Fibroblast of skin of abdomen (primary cell): ENCODE measurements at places on chromosomes 13 and 19.

- no peak for DNase-seq
Observed at GRCh38 chr13:93502987-93503615, 276.5 kb downstream of the GPC6 start.

- no peak for DNase-seq
Observed at GRCh38 chr19:49247676-49248075, 77.3 kb downstream of the SLC6A16 start.

- peak; percentile 54 for DNase-seq
Observed at GRCh38 chr13:42794577-42795275, 13.3 kb downstream of the FAM216B start.

GRCh38 chr19:6086068-6086788 lies 24.1 kb downstream of the RFX2 start:
- peak; percentile 81 for DNase-seq
